ENCODE measurements at places on chromosomes 13 and 19. TPM values are rescaled to one million over a fixed set of nuclear protein-coding genes. Genes with fewer than 3 reads are reported as not detected.
A peak's percentile ranks its signal among the peaks of the same experiment; 100 is the strongest.

GRCh38 chr13:19794631-19795030 lies 11.9 kb upstream of the PSPC1 start:
- no peaks in the 10 kb centered on the region for H3K4me1 ChIP-seq
- no peak for DNase-seq
- H3K27ac ChIP-seq: no peak overlapping the region

DNA sequence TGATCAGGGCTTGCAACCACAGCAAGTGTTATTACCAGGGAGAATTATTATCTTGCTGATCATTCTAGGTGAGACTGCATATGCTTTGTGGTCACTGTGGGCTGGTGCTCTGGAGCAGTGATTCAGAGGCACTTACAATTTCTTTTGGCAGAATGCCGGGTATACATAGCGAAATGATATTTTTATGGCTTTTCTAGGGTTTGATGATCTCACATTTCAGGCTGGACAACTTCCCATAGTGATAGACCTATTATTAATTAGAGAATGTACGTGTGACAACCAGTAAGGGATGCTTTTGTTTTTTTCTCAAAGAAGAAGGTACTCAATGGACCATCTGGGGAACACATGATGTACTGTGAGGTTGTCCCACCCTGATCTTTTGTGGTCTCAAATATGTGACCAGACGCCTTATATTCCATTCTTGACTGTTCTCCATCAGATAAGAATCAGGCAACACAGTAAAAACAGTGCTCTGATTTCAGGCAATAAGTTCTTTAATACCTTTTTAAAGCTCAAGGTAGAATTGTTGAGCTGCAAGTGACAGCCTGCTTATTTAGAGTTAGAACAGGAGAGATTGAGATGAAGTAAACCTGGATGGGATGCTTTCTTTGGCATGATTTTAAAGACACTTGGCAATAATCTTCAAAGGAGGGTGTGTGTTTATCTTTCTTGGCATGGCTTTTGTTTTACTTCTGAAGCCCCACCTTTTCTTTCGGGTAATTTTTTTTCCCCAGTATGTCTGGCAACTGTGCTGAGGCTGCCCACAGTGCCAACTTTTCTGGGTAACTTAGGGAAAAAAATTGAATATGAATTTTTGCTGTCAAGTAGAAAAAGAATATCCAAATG lies 27.4 kb upstream of the SCEL start:
- no peak overlapping the region for H3K4me3 ChIP-seq
- no peaks in the 10 kb centered on the region for H3K36me3 ChIP-seq
- no peaks in the 10 kb centered on the region for H3K27me3 ChIP-seq
- DNase-seq: no peak
- peaks cover 11% of the 10 kb centered on the region for H3K4me1 ChIP-seq
- H3K27ac ChIP-seq: no peak overlapping the region

Gene LRRC8E
- total RNA-seq: not detected

DNA sequence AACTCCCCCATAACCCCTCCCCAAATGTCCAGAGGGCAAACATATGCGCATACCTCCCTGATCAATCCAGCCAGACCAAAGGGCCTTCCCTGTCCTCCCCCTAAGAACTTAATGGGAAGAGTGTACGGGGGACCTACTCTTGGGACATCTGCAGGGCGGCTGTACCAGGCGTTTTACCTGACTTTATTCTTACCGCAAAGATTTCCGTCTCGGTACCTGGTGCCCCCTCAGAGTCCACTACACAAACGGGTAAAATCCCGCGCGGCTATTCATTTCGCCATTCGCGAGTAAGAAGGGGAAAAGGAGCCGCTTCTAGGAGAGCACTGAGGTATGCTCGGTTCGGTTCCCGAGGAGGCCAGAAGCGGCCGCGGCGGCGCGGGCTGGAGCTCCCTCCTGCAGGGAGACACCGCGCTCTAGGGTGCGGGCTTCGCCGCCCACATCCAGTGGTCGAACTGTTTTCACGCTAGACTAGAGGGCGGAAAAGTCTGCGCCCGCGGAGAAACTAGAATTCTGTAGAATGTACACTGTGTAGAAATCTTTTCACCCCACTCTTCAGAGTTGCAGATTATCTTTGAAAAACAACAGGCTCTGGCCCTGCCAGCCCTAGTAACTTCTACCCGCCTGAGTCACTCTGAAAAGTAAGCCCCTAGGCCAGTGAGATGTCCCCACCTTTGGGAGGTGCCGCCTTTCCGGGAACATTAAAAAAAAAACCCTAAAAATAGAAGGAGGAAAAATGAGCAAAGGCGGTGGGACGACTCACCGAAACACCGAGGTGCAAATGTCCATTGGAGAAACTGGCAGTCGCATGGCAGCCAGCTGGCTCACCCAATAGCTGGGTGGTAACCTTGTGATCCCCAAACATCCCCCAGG lies 3.8 kb upstream of the TSHZ3 start:
- no peak for DNase-seq
- H3K4me3 ChIP-seq: no peak overlapping the region
- peaks cover 22% of the 10 kb centered on the region for H3K4me1 ChIP-seq
- no peak overlapping the region for H3K27ac ChIP-seq

GRCh38 chr13:24618011-24618955 lies 61.9 kb upstream of the ATP12A start:
- peaks cover 27% of the 10 kb centered on the region for H3K4me1 ChIP-seq
- no peaks in the 10 kb centered on the region for H3K36me3 ChIP-seq
- DNase-seq: peak; percentile 76
- peak overlapping the region; percentile 43 for H3K4me3 ChIP-seq
- no peaks in the 10 kb centered on the region for H3K27me3 ChIP-seq

- no peak overlapping the region for H3K4me3 ChIP-seq
- no peaks in the 10 kb centered on the region for H3K36me3 ChIP-seq
- no peak for DNase-seq
- peaks cover 29% of the 10 kb centered on the region for H3K27me3 ChIP-seq
These were observed 27.1 kb upstream of the LATS2 start for GRCh38 chr13:21088534-21088933.

DNA sequence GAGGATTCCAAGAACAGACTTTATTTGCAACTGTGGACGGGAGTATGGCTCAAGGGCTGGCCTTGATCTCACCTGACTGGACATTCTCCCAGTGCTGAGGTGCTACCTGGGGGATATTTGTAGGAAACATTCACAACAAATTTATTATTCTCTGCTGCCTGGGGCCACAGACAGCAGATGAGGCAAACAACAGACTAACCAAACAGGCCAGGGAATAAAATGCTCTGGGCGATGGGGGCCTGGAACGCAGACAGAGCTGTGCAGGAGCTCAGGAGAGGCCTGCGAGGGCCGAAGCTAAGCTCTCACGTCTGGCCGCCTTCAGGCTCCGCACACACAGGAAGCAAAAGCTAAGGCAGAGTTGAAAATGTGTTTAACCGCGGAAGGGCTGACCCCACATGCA lies 7.8 kb downstream of the PLPP2 start:
- H3K27ac ChIP-seq: no peak overlapping the region
- no peaks in the 10 kb centered on the region for H3K36me3 ChIP-seq
- no peaks in the 10 kb centered on the region for H3K4me1 ChIP-seq
- H3K4me3 ChIP-seq: no peak overlapping the region
- DNase-seq: no peak

Gene LRRC63
- 1.5 TPM for total RNA-seq

- H3K36me3 ChIP-seq: no peaks in the 10 kb centered on the region
- no peak for DNase-seq
- no peak overlapping the region for H3K27ac ChIP-seq
- H3K27me3 ChIP-seq: no peaks in the 10 kb centered on the region
- no peaks in the 10 kb centered on the region for H3K4me1 ChIP-seq
These were observed 8.9 kb downstream of the FPR1 start for GRCh38 chr19:51742789-51743188.

DNA sequence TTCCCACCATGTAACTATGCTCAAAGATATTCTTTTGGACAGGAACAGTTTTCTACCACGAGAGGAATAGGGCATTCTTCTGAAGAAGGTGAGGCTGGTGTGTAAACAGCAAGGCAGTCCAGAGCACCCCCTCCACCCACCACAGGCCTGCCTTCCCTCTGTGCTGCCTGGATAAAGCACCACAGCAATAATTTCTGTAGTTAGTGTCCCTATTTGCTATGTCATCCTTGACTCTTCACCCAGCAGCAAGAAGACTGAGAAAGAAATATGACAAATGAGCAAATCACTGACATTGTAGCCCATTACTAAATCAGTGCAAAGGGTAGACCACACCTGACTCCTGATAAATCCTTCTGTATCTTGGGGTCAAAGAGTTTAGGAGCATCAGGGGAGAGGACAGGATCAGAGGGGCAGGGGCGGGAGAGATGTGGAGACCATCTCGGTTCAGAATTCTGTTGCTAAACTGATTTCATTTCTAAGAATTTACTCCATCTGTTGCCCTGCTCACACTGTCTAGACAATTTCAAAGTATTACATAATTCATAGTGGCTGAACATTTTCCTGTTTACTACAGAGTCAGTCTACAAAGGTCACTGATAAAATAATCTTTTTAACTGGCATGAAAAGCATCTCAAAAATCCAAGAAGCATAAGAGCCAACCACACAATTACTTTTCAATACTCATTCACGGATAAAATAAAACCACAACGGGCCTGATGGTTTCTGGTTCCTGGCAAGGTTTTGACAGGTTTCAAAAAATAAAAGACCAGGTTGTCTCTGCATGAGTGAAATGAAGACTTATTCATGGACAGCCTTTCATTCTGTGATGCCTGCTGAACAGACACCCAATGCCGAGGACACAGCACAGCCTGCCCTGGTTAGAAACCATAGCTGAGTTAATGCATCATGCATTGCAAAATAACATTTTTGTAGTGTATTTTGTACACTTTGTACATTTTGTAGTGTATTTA lies 88.4 kb upstream of the IRS2 start:
- DNase-seq: no peak
- peaks cover 1% of the 10 kb centered on the region for H3K27me3 ChIP-seq
- H3K4me1 ChIP-seq: no peaks in the 10 kb centered on the region
- no peak overlapping the region for H3K27ac ChIP-seq

GRCh38 chr13:74681891-74682290 lies 547.7 kb upstream of the KLF12 start:
- DNase-seq: no peak
- H3K27ac ChIP-seq: no peak overlapping the region
- H3K27me3 ChIP-seq: peaks cover 8% of the 10 kb centered on the region
- no peaks in the 10 kb centered on the region for H3K4me1 ChIP-seq
- no peaks in the 10 kb centered on the region for H3K36me3 ChIP-seq
- no peak overlapping the region for H3K4me3 ChIP-seq

- peaks cover 25% of the 10 kb centered on the region for H3K4me1 ChIP-seq
- H3K4me3 ChIP-seq: no peak overlapping the region
- no peak overlapping the region for H3K27ac ChIP-seq
- H3K27me3 ChIP-seq: no peaks in the 10 kb centered on the region
- peaks cover 4% of the 10 kb centered on the region for H3K36me3 ChIP-seq
These were observed 42.8 kb upstream of the NPAS1 start for GRCh38 chr19:46976845-46977320.

- no peak overlapping the region for H3K27ac ChIP-seq
- H3K4me1 ChIP-seq: peaks cover 5% of the 10 kb centered on the region
- H3K27me3 ChIP-seq: peaks cover 27% of the 10 kb centered on the region
- no peaks in the 10 kb centered on the region for H3K36me3 ChIP-seq
- H3K4me3 ChIP-seq: no peak overlapping the region
These were observed 14.5 kb upstream of the SIGLEC14 start for GRCh38 chr19:51660975-51661600.

Gene MUC16
- 0.03 TPM for total RNA-seq

DNA sequence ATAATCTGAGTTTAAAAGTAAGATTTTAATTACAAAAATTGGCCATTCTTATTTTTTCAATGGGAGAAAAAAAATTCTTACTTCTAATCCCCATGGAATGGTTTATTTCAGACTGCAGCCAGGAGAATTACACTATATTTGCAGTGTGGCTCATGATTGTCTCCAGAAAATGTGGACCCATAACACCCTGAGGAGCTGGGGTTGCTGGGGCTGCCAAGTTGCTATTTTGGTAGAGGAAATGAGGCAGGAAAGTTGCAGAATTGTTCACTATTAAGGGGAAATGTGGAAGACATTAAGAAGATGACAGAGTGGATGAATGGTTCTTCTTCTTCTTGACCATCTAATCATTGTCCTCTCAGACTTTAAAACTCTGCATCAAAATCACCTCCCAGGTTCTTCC lies 4.6 kb upstream of the SCEL start:
- no peak overlapping the region for H3K27ac ChIP-seq
- H3K4me3 ChIP-seq: no peak overlapping the region
- peaks cover 1% of the 10 kb centered on the region for H3K4me1 ChIP-seq
- no peaks in the 10 kb centered on the region for H3K36me3 ChIP-seq
